ENCODE measurements at places on chromosomes 3 and 15.

DNA sequence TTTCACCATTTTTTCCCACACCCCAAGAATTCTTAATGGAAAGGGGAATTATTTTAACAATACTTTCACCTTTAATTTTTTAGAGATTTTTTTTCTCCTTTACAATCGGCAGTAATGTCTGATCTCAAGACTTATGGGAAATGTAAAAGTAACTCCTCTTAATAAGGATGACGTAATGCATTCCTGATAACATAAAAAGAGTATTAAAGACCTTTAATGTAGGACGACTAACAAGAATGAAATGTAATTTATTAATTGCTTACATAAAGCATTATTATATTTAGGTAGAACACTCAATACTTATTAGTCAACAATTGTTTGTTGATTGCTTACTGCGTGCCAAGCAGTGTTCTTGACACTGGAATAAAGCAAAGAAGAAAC is 416.8 kb upstream of the NAALADL2 start:
- DNase-seq = no peak

- DNase-seq = no peak
These were observed 68.4 kb upstream of the HACD2 start for GRCh38 chr3:123653221-123653682.

- no peak for DNase-seq
These were observed 430.5 kb downstream of the OTOL1 start for GRCh38 chr3:161927131-161927530.

DNA sequence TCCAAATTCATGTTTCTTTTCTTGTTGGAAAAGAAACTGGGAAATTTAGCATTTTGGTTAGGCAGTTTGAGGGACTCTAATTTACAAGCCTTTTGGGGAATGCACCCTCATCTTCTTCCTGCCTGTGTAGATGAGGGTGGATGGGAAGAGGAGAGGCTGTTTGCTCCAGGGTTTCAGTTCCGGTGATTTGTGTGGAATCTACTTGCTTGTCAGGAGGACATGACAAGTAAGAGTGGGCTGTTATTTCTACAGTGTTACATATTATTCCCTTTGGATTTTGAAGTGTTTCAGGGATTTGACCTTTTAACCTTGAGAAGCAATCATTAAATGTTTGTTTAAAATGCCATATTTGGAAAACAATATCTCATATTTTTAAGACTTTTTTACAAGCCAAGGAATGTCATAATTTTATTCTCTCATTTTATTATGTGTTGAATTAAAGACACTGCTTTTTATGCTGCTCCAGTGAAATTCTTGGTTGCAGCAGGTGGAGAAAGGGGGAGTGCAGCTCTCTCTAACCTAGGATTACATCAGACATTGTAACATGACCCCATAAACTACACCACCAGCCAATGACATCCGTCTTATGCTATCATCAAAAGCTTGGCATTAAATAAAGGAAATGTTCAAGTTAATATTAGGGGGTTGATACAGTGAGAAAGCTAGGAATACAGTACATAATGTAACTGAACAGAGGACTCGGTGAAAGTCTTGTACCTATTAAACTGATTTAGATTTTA is 30.2 kb downstream of the PLAAT1 start:
- no peak for DNase-seq

GRCh38 chr3:151843275-151843674 is 29.4 kb downstream of the AADAC start:
- no peak for DNase-seq

GRCh38 chr3:175346573-175347356 is 487.6 kb downstream of the NAALADL2 start:
- no peak for DNase-seq

GRCh38 chr3:190008432-190008831 is 112.3 kb downstream of the P3H2 start:
- no peak for DNase-seq

GRCh38 chr3:24390169-24391130 is 104.2 kb downstream of the THRB start:
- no peak for DNase-seq

- DNase-seq = no peak
These were observed 96.7 kb upstream of the MYZAP start for GRCh38 chr15:57495041-57495440.

GRCh38 chr3:72044231-72044855 is 259.4 kb upstream of the PROK2 start:
- no peak for DNase-seq

GRCh38 chr15:75234191-75234810 is 23.8 kb upstream of the GOLGA6C start:
- no peak for DNase-seq

GRCh38 chr3:17605032-17605431 is 137.4 kb downstream of the TBC1D5 start:
- DNase-seq = no peak

GRCh38 chr15:78052001-78052401 is 25.5 kb downstream of the TBC1D2B start:
- DNase-seq = no peak

GRCh38 chr15:58407778-58408177 is 24.0 kb upstream of the LIPC start:
- DNase-seq = no peak

DNA sequence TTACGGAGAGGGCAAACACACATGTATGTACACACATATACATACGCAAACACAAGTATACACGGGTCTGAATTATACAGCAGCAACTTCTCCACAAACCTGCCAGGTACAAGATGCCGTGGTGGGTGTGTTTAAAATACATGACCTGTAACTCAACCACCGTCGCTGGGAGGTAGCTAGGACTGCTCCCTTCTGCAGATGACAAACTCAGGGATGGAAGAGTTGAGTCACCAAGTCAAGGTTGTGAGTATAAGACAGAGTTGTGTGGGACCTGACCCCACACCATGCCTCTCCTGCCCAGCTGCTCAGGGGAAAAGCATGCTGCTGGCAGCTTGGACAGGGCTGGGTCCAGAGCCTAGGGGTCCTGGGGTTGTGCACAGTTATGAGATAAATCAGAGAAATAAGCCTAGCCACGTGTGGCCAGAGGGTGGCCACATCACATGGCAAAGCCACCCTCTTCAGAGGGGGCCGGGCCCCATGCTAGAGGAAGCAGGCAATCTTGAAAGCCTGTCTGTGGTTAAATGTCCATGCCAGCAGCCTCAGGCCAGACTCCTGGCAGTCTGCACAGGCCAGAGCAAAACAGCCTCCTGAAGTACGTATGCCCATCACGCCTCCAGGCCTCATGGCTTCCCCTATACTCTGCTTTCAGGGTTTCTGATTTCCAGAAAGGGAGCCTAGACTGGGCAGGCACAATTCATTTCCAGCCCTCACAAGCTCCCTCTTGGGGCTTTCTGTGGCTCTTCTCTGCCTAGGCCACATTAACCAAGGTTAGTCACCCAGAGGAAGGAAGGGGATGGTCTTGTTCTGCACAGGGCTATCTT is 107.7 kb upstream of the RPL32 start:
- no peak for DNase-seq

DNA sequence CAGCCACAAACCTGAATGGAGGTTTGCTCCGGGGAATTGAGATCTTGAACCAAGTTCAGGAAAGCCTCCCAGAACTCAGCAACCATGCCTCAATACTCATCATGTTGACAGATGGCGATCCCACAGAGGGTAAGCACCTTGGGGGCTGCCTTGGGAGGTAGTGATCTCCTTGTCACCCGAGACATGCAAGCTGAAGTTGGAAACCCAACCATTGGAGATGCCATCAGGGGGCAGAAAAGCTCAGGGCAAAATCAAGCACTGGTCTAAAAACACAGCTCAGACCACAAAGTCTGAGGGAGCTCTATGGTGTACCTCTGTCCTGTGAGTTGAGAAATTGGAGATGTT is 5.8 kb downstream of the ITIH1 start:
- no peak for DNase-seq

DNA sequence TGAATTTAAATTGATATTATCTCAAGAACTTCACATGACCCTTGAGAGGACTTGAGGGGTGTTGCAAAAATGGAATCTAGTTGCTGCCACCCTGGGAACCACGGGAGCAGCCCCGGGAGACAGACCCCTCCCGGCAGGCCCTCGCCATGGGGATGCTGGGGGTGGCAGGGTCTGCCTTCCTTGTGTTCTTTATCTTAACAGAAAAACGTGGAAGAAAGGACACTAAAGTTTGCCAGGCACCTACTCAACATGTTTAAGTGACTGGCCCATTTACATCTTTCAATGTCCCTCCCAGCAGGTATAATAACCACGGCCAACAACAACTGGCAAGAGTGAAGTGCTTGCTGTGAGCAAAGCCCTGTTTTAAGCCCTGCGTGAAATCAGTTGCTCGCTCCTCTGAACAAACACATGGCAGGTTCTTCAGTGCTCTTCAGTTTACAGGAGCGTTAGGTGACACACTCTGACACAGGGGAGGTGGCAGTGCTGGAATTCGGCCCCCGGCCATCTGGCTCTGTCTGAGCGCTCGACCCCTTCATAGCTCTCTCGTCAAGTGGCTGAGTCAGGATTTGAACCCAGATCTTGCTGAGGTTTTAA is 112.5 kb downstream of the ASB7 start:
- DNase-seq = no peak

DNA sequence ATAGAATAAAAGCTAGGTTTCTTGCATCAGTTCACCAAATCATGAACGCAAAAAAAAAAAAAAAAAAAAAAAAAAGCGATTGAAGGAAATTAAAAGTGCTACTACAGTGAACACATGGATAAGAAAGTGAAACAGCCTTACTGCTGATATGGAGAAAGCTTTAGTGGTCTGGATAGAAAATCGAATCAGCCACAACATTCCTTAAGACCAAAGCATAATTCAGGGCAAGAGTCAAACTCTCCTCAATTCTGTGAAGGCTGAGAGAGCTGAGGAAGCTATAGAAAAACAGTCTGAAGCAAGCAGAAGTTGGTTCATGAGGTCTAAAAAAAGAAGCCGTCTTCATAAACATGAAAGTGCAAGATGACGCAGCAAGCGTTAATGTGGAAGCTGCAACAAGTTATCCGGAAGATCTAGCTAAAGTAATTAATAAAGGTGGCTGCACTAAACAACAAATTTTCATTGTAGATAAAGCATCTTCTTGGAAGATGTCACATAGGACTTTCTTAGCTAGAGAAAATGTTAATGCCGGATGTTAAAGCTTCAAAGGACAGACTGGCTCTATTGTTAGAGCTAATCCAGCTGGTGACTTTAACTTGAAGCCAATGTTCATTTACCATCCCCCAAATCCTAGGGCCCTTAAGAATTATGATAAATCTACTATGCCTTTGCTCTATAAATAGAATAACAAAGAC is 19.2 kb downstream of the P3H2 start:
- DNase-seq = no peak

GRCh38 chr3:141650783-141651182 is 87.3 kb upstream of the RNF7 start:
- no peak for DNase-seq

DNA sequence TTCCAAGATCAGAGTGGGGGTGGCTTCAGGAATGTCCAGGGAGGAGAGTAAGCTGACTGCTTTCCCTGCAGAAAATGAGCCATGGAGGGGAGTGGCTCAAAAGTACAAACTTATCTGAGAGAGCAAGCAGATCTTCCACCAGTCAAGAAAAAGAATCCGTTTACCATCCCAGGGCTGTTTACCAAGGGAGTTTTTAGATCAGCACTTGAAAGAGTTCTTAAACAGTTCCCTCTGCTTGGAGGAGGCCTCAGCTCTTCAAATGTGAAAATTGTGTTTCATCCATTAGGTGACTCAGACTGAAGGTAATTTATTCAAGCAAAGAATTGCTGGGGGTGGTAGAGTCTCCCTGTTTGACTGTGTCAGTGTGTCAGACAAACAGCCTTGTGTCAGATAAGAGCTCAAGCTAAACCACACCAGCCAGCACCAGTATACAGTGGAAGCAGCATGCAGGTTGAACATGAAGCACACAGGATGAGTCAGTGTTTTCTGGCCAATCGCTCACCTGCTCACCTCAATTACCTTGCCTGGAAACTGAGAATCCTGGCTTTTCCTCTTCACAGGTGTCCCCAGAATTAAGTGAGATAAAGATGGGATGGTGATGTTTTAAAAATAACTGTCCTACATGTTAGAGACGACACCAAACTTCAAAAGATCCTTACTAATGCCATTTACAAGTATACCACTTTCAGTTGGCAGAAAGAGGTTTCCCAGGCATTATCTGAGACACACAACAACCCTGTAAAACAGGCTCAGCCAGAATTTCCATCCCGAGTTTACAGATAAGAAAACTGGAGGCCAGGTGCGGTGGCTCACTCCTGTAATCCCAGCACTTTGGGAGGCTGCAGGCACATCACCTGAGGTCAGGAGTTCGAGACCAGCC is 21.7 kb downstream of the SH3BP5 start:
- DNase-seq = no peak

- no peak for DNase-seq
These were observed 608.2 kb downstream of the NSUN3 start for GRCh38 chr3:94671078-94671477.

DNA sequence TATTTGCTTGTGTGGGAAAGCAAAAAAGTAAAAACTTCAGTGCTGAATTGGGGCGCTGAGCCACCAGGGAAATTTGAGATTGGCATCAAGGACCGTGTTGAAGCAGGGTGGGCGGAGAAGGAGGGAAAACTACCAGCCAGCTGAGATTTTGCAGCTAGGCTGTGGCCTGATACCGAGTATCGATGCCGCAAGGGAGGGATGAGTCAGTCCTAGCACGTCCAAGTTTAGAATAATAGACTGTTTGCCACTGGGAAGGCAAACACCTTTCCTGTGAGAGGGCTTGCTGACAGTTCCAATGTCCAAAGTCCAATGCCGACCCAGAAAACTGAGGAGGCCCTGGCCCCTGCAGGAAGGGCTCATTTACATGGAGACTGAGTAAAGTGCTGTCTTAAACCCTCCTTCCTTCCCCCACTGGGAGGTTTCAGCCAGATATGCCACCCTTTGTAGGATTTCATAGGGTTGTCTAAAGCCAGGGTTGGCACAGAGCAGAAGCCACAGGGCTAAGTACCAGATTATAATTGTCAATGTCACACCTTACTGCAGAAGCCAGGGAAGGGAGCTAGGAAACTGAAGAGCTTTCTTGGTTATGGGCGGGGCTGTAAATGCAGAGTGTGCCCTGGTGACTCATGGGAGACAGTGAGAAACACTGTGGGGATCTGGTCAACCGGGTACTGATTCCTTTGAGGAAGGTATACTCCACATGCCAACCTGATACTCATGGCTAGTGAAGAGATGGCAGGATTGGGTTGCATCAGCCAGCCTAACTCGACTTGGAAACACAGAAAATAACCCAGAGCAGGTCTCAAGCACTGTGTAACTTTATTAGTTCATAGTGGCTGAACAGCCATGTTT is 28.4 kb upstream of the PIK3CB start:
- DNase-seq = no peak

GRCh38 chr15:34514251-34514670 is 69.2 kb downstream of the GOLGA8B start:
- no peak for DNase-seq

DNA sequence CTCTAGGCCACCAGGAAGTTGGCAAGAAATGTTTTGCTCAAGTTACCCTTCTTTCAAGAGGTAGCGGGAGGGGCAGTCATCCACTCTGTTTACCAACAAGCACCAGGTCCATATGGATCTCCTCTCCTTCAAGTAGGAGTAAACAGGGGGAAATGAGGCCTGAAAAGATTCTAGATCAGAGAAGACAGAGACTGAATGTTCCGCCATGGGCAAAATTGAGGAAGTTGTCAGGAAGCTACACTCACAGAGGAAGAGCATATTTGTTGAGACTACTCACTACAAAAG is 81.6 kb downstream of the KLF15 start:
- no peak for DNase-seq

- DNase-seq = no peak
These were observed 14.8 kb downstream of the TARS3 start for GRCh38 chr15:101709466-101709865.

All from activated CD8-positive, alpha-beta memory T cell treated with anti-CD3 and anti-CD28 coated beads for 1 hour (primary cell).